Aortic smooth muscle cell (primary cell): ENCODE measurements at places on chromosomes 3 and 15. TPM values are rescaled to one million over a fixed set of nuclear protein-coding genes. Genes with fewer than 3 reads are reported as not detected.

The CATSPER2 gene
- total RNA-seq: 0.53 and 0.75 TPM in 2 replicates

The TRIP4 gene
- total RNA-seq: 11.3 and 11.4 TPM in 2 replicates

The TNFSF10 gene
- total RNA-seq: 2.6 and 3.3 TPM in 2 replicates

The MAP3K13 gene
- 13.1 and 17.6 TPM in 2 replicates for total RNA-seq

The KY gene
- 5.9 and 7.9 TPM in 2 replicates for total RNA-seq

The IL17RD gene
- 0.26 and 0.56 TPM in 2 replicates for total RNA-seq

The P2RY13 gene
- total RNA-seq: not detected in 2 replicates

The TRIM71 gene
- not detected in 2 replicates for total RNA-seq

The IQCH gene
- total RNA-seq: 3.0 and 5.7 TPM in 2 replicates

The ECE2 gene
- total RNA-seq: not detected in 2 replicates

The GPR176 gene
- total RNA-seq: 114 and 206 TPM in 2 replicates

The WNT7A gene
- total RNA-seq: not detected in 2 replicates

The GOLGA8G gene
- not detected in 2 replicates for total RNA-seq

The SH2D7 gene
- not detected in 2 replicates for total RNA-seq

The LEKR1 gene
- total RNA-seq: 0.19 and 0.26 TPM in 2 replicates

The P2RY14 gene
- not detected in 2 replicates for total RNA-seq

The CX3CR1 gene
- total RNA-seq: under 0.01 TPM in 2 replicates

The PLXNA1 gene
- total RNA-seq: 37.2 and 39.2 TPM in 2 replicates

The CNTN4 gene
- total RNA-seq: 0.19 TPM in 1 of 2 replicates, not detected in the other
